ENCODE measurements at places on chromosomes 4 and X.

DNA sequence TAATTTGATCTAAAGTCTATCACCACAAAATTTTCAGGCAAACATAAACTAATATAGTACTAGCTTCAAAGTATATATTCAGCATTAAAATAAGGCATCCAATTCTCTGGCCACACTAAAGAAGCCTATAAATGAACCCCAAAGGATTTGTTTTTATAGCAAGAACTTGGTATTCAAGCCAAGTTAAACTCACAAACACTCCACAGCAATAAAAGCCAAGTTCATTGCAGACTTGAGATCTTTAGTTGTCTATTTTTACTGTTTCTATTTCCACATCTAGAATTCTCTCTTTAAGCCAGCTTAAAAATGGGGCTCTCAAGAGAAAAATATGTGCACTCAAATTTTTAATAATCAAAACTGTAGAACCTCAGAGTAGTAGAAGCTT, 51.1 kb downstream of the WDFY3 start:
- DNase-seq: no peak

- no peak for DNase-seq
Observed at GRCh38 chrX:120136840-120137239, 21.1 kb upstream of the RHOXF1 start.

GRCh38 chrX:129612396-129612795, 42.4 kb downstream of the APLN start:
- no peak for DNase-seq

GRCh38 chrX:153547195-153547594, 29.8 kb downstream of the ATP2B3 start:
- no peak for DNase-seq

DNA sequence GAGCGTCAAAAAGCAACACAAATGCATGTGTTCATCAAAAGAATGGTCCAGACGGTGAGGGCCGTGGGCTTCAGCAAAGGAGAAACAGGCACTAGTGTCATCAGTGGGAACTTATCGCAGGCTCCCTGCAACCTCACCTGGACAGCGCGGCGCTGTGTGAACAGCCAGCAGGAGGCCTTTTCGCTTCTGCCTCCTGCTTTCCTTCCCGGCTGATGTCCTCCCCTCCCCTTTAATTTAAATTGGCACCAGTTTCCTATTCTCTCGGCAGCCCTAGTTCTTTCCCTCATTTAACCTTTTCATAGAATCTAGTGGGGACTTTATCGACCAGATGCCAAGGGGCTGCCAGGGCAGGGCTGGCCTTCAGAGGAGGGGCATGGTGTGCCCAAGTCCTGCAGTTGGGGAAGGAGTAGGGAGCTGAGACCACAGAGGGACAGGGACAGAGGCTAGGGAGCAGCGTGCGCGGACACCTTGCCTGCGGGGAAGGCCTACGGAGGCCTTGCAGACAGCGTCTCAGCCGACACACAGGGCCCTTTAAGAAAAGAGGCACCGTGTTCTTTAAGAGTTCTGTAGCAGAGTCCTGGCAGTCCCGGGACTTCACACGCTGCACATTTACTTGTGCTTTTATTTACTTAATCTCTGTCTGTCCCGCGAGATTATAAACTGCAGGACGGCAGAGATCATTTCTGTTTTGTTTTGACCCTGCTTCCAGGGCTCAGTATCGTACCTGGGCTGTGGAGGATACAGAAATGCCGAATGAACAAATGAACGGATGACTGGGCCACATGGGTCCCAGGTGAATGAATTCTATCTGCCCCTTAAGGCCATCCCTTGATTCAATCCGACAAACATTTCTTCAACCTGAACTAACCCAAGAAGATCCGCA, 8.4 kb upstream of the SORBS2 start:
- no peak for DNase-seq

GRCh38 chrX:7086384-7086783, 61.1 kb upstream of the STS start:
- no peak for DNase-seq

DNA sequence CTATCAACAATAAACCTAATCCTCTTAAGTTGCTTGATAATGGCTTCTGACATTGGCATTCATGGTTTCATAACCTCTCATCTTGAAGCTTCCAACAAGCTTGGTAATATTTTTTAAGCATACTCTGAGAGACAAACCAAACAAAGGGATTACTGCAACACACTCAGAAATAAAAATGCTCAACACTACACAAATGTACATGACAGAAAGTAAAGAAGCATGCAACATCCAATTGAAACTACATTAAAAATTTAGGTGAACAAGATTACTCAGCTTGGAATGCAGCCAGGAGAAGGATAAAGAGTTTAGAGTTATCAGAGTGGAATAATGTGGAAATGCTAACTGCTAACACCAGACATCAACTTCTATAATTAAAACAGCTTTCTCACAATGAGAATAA, 1136.6 kb upstream of the PABPC4L start:
- DNase-seq: no peak

GRCh38 chrX:68261060-68261672, 172.1 kb downstream of the OPHN1 start:
- no peak for DNase-seq

GRCh38 chr4:175035905-175036304, 117.7 kb downstream of the ADAM29 start:
- no peak for DNase-seq

DNA sequence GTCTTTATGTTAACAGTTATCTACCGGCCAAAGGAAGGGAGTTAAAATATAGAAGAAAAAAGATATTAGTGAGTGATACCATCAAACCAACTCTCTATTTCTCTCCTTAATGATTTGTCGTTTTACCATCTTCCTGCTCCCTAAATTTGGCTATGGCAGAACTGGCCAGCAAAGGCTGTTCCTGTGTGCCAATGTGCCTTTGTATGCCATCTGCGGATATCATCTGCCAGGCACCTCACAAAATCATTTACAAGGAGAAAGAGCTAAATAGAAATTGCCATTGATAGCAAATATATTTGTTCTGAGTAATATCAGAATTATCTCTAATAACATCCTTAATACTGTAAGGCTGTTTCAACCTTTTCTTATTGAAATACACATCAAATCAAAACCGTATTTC, 22.4 kb downstream of the GPM6A start:
- no peak for DNase-seq

- no peak for DNase-seq
Observed at GRCh38 chrX:7889135-7889534, 38.1 kb downstream of the PNPLA4 start.

DNA sequence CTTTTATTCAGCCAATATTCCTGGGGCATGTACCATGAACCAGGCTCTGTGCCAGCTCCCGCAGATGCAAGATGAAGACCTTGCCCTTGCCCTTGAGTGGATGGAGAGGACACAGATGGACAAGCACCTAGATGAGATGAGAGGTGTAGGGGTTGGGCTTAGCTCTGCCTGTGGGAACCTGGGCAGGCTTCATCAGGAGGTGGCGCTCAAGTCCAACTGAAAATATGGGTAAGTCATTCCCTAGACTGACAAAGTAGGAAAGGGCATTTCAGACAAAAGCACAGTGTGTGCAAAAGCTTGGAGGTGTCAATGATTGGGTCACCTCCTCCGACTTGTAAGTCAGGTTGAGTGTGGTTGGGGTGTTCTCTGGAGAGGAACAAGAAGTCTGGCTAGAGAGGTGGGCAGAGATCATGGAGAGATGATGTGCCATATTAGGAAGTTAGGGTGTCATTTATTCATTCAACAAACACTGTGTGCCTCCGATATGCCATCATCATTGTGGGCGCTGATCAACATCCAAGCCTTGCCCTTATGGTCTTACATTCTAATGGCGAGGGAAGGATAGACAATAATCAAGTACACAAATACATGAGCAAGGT, 64.6 kb downstream of the ANAPC4 start:
- DNase-seq: no peak

DNA sequence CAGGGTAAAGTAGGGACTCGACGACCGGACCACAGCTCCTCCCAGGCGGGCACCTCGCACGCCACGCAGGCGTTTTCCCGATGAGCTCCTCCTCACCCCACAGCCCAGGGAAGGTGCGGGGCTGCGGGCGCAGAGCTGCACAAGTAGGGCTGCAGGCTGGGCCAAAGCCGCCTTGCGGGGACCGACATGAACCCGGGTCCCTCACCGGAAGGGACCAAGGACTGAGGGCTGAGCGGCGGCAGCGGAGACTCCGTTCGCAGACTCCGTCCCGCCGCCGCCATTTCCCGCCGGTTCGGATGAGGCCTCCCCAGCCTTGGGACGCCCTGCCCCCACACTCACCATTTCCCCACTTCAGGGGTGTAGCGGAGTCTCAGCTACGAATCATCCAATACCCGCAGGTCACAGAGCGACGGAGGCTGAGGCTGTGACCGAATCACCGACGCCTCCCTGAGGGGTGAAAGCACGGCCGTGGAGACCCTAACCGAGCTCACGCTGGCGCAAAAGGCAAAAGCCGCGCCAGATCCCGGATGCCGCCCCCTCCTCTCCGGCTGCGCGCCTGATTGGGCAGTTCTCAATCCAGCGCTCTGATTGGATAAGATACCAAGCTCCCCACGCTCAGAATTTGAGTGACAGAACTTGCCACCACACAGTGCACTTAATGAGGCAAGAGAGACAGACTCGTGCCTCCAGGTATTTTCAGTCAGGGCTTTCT, at the start of gene ZNF732:
Gene ZNF732, minus strand, starts transcription at position 506 of the 712 bp plus-strand sequence. Its CDS starts 164 bp downstream, at position 342.
- no peak for DNase-seq

GRCh38 chr4:151745481-151746231, 15.2 kb downstream of the GATB start:
- no peak for DNase-seq

GRCh38 chr4:68021185-68021584, 57.9 kb upstream of the TMPRSS11A start:
- DNase-seq: no peak

- no peak for DNase-seq
Observed at GRCh38 chrX:26914232-26914631, 548.9 kb downstream of the PPP4R3C start.

DNA sequence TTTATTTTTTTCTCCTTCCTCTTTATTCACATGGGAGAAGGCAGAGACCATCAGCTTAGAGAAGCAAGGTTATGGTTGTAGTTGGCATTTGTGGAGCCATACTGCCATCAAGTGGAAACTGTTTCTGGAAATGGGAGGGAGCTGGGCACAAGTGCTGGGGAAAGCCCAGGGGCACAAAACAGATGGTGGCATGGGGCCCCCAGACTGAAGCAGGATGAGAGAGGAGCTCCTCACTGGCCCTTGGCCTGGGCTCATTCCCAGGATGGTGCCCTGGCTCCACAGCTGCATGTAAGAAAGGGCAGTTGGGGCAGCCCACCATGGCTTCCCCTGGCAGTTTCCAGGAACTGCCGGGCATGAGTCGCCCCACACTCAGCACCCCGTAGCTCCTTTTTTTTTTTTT, 59.2 kb downstream of the NBDY start:
- DNase-seq: no peak

DNA sequence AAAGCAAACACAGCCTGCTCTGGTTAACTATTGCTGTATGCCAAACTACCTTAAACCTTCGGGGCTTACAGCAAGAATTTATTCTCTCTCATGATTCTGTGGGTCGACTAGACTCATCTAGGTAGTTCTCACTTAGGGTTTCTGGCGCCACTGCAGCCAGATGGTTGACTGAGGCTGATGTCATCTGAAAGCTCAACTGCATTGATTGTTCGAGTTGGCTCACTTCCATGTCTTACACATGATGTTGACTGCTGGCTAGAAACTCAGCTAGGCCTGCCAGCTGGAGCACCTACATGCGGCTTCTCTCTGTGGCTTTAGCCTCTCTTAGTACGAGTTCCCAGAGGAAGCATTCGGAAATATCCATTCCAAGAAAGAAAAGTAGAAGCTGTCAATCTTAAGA, 103.2 kb downstream of the SRPX start:
- no peak for DNase-seq

DNA sequence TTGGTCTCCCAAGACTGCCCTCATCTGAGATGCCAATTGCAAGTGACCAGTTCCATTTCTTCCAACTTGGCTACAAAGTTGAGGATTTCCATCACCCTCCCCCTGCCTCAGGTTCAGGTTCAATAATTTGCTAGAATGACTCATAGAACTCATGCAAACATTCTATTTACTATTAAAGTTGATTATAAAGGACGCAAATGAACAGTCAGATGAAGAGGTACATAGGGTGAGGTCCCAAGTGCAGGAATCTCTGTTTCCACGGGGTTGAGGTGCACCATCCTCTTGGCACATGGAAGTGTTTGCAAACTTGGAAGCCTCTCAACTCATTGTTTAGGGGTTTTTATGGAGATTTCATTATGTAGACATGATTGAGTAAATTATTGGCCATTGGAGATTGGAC, 41.0 kb downstream of the FGFBP1 start:
- no peak for DNase-seq

DNA sequence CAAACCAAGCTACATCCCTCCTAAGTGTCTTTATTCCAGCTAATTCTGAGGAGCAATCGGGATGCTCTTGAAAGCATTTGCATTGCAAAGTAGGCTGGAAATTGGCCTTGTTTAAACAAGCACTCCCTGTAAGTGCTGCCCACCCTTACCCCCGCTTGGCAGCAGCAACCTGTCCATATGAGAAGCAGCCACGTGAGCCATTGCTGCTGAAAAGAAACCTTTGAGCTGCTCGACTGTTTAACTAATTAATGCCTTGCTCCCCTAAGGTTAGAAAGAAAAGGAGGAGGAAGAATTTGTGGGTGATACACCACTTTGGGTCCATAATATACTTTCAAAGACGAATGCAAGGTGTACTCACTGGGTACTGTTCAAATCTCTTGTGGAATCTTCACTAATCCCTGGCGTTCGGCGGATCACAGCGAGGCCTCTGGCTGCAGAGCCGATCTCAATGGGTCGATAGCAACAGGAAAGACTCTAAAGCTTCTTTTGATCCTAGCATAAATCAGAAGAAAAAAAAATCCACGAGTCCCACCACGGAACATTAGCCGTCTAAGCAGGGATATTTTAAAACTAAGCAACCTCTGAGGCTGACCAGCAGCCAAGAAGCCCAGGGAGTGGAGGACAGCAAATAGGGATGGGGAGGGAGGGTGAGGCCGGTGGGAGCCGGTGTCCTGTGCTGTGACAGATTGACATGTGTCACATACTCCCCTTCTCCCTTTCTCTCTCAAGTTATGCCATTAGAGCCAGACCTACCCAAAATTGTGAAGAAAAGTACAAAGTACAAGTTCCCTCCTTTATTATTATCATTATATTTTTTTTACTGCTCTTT, 37.2 kb upstream of the MGST2 start:
- no peak for DNase-seq

DNA sequence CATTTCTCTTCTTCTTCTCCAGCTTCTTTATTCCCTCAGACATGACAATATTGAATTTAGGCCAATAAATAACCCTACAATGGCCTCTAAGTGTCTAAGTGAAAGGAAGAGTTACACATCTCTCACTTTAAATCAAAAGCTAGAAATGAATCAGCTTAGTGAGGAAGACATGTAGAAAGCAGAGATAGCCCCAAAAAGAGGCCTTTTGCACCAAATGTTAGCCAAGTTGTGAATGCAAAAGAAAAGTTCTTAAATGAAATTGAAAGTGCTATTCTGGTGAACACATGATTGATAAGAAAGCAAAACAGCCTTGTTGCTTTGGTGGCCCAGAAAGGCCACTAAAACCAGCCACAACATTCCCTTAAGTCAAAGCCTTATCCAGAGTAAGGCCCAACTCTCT, 146.2 kb upstream of the HHIP start:
- peak; percentile 33 for DNase-seq

- DNase-seq: no peak
Observed at GRCh38 chrX:115968436-115969252, 201.9 kb upstream of the AGTR2 start.

- no peak for DNase-seq
Observed at GRCh38 chrX:97790850-97791249, 907.1 kb downstream of the RPA4 start.
